ENCODE measurements at places on chromosomes 4 and X.

DNA sequence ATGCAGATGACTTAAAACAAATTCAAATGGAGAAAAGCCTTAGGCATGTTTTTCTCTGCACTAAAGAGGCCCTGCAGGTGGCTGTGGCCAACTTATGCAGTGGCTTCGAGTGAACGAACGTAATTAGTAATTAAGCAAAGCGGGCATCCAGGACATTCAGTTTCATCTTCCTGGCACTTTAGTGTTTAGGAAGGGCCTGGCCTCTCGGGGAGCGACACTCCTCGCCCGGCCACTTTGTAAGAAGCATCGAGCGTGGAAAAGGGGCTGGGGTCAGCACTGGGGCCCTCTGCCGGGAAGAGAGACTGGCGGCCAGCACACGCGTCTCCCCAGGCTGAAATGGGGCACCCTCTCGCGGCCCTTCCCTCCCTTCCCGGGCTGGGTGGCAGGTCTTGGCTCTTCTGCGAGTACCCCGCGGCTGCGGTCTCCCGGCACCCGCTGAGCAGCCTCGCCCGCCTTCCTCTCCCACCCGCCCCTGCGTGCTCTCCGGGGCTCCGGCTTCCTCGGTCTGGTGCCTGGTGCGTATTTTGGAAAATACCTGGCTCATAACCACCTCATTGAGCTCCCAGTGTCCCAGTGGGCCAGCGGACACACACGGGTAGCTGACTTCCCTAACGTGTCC, 677 bp upstream of the CYP4V2 start:
- DNase-seq = no peak

- no peak for DNase-seq
Measured at GRCh38 chr4:70637239-70637913, 8.8 kb downstream of the ENAM start.

- no peak for DNase-seq
Measured at GRCh38 chr4:69974631-69975030, 9.1 kb upstream of the CSN2 start.

DNA sequence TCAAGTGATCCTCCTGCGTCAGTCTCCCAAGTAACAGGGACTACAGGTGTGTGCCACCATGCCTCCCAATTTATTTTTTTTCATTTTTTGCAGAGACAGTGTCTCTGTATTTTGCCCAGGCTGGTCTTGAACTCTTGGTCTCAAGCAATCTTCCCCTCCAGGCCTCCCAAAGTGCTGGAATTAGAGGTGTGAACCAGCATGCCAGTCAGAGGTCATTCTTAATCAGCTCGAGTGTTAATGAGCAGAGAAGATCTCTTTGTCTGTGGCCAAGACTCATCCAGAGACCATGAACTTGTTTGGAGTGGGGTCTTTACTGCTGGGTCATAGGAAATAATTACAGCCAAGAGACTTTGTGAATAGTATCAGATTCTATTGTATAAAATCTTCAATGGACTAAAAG, 99.2 kb upstream of the AP1S2 start:
- no peak for DNase-seq

DNA sequence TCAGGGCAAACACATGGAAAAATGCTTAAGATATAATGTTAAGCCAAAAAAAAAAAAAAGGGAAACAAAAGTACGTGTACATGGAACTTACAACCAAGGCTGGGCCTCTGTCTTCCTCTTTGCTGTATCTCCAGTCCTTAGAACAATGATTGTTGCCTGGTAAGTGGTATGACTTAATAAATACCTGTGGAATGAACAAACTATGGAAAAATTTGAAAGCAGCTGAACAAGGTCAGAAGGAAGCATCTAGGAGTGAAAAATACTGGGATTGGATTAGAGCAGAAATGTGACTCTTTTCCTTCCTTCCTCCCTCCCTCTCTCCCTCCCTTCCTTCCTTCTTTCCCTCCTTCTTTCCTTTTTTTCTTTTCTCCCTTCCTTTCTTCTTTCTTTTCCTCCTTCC, 54.2 kb upstream of the SMIM10 start:
- no peak for DNase-seq

DNA sequence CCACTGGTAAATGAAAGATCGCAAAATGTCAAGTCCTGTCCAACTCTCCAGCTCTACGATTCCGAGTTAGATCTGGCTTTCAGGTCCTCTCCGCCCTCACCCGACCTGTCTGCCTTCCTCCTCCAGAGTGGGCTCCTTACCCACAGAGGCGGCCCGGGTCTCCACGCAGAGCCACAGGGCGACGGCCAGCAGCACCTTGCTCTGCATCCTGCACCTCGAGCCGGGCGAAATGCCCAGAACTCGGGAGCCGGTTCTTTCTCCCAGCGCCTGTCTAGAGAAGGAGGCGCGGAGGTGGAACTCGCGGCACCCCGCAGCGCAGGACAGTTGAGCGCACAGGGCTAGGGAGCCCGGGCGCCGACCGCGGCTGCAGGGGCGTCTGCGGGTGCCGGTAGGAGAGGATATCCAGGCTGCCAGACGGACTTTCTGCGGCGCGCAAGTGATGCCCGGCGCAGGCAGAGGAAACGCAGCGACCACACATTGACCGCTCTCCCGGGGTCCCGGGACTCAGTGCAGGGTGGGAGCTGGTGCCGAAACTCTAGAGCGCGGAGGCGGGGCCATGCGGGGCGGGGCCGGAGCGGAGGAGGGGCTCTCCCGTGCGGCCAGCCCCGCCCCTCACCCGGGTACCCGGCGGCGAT, at the start of gene KDR:
Gene KDR (minus strand): TSS at position 509 of the 635 bp plus-strand sequence. CDS start 302 bp downstream, at position 207.
- no peak for DNase-seq

Measured in stimulated activated CD4-positive, alpha-beta T cell treated with anti-CD3 and anti-CD28 coated beads, Interleukin-4, amount 100 ng/mL, for 48 hours (primary cell).